Left lung (tissue), 14 donors: ENCODE measurements at places on chromosomes 5 and 9. TPM values are rescaled to one million over a fixed set of nuclear protein-coding genes. Genes with fewer than 3 reads are reported as not detected.

Gene BTNL3
- 0.09 TPM for polyA plus RNA-seq

Gene GPRIN1
- 0.70 TPM for polyA plus RNA-seq

DNA sequence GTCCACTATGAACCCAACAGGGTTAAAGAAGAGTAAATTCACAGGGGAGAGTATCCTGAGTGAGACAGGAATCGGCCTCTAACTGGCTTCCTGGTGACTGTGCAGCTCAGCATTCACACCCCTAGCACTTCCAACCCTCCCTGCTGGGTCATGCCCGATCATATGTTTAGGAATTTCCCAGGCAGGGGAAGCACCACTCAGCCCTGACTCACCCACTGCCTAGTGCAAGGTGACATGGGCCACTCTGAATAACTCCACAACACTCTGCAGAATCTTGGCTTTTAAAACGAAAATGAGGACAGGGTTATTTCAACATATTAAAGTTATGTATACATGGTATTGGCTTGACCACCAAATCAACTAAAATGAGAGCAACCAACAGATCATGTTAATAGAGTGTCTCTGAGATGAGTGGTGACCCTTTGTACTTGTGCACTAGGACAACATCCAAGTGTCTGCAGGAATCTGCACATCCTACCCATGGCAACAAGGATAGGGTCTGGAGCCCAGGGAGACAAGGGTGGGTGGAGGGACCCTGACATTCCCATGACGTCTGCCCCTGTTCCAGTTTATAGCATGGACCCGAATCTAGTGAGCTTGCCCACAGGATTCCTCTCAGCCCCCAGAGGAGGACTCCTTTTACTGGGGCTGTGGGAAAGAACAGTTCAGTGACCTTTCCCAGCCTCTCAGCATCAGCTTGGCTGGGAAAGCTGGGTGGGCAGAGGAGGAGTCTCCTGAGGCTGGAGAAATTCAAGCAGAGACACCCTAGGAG lies 485.8 kb downstream of the SEMA5A start:
- DNase-seq = no peak

- DNase-seq = no peak
These were observed 531.4 kb upstream of the RIOK2 start for GRCh38 chr5:97714424-97714823.

GRCh38 chr5:59367791-59368394 lies 525.6 kb downstream of the PDE4D start:
- peak; percentile 52 for DNase-seq

GRCh38 chr5:178241688-178242231 lies 9.2 kb upstream of the PHYKPL start:
- no peak for DNase-seq

- no peak for DNase-seq
These were observed 627.9 kb upstream of the RORB start for GRCh38 chr9:73869264-73869663.

Gene SPACA9
- polyA plus RNA-seq = 10.5 TPM

DNA sequence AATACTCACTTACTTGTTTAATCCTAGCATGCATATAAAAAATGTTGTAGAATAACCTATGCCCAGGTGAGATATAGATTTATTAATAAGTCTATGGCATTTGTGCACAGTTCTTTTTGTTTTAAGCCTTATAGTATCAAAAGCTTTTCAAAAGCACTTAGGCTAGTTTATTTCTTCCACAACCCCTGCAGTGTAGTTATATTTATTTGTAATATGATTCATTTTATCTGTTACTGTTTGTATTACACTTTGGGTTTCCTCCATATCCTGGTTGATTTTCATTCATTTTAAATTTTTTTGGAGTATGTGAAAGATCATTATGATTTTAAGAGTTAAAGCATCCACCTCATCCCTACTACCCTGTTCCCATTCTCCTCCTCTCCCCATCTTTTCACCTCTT lies 18.8 kb upstream of the ARHGEF28 start:
- no peak for DNase-seq

- DNase-seq = no peak
These were observed 53.2 kb upstream of the TMEM171 start for GRCh38 chr5:73067213-73067612.

- no peak for DNase-seq
These were observed 584 bp upstream of the PIP5K1B start for GRCh38 chr9:68704498-68704813.

DNA sequence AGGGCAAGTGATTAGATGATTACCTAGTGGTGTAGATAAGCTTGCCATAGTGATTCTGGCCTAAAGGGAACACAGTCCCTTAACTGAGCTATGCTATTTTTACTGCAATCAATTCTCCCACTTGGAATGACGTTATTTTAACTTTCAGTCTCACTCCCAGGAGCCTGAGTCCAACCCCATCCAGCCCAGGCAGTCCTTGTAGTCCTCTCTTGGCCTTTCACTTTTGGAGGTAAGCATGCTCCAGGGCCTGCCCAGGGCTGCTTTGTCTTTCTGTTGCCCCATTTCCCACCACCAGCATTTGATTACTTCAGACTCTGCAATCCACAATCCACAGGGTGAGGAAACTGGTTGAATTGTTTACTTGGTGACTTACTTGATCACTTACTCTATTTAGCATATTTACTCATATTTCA lies 233.0 kb downstream of the CD180 start:
- no peak for DNase-seq

DNA sequence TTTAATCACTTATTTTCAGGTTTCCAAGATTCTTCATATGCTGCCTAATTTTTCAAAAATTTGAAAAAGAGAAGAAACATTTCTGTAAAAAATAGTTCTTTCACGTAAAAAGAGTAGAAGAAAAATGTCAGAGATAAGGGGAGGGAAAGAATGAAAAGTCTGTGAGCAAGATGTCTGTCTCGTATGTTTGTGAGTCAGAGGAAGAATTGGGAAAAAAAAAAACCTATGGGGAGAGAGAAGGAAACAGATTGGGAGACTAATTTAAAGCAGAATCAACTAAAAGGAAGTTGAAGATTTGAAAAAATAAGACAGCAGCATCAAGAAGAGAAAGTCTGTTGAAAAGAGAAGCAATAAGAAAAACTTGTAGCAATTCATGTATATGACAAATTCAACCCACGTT lies 456.3 kb downstream of the HINT1 start:
- no peak for DNase-seq

Gene SPAG8
- polyA plus RNA-seq = 7.9 TPM

Gene CDX1
- 0.32 TPM for polyA plus RNA-seq

GRCh38 chr9:87276327-87276841 lies 221.3 kb upstream of the DAPK1 start:
- DNase-seq = no peak

GRCh38 chr9:7756088-7756487 lies 43.5 kb downstream of the DMAC1 start:
- no peak for DNase-seq

- peak; percentile 72 for DNase-seq
These were observed 55.3 kb upstream of the IL17B start for GRCh38 chr5:149434162-149435014.

Gene IFNA13
- polyA plus RNA-seq = not detected

Gene RNF183
- 0.59 TPM for polyA plus RNA-seq

GRCh38 chr9:111037356-111037707 lies 938 bp downstream of the LPAR1 start:
- no peak for DNase-seq
